ENCODE measurements at places on chromosomes 2 and 18.

GRCh38 chr2:155997538-155997937 is 335.0 kb downstream of the NR4A2 start:
- DNase-seq: no peak

DNA sequence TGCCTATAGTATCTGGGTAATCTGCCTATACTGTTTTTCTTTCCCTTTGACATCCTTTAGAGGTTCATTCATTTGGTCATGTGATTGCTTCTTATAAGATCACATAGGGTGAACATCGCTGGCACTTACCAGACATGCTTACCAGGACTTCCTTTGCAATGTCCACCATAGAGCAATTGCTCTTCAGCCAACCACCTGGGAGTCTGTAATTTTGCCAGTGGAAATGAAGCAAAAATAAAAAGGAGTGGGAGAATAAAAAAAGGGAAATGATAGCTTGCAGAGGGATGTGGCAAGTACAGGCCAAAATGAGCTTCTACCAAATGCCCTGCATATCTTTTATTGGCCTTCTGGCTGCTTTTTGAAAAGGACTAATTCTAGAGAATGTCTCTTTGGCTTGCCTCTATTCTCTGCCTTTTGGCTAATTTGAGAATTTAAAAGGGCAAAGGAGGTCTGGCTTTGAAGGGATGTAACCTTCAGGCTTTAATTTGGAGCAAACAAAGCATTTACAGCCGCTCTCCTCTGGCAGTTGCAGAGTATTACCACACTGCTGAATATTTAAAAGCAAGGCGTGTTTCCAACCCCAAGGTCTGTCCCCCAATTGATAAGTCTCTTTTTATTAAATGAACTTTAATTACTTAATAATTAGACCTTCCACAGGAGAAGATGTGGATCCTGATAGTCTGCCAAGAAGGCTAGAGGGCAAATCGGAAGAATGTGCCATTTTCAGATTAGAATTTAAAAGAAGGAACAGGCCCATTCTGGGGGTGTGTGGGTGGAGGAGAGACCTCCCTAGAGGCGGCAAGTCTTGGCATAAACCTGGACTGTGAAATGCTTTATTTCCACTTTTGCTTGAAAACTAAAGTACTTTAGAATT is 557.9 kb downstream of the DCC start:
- no peak for DNase-seq

DNA sequence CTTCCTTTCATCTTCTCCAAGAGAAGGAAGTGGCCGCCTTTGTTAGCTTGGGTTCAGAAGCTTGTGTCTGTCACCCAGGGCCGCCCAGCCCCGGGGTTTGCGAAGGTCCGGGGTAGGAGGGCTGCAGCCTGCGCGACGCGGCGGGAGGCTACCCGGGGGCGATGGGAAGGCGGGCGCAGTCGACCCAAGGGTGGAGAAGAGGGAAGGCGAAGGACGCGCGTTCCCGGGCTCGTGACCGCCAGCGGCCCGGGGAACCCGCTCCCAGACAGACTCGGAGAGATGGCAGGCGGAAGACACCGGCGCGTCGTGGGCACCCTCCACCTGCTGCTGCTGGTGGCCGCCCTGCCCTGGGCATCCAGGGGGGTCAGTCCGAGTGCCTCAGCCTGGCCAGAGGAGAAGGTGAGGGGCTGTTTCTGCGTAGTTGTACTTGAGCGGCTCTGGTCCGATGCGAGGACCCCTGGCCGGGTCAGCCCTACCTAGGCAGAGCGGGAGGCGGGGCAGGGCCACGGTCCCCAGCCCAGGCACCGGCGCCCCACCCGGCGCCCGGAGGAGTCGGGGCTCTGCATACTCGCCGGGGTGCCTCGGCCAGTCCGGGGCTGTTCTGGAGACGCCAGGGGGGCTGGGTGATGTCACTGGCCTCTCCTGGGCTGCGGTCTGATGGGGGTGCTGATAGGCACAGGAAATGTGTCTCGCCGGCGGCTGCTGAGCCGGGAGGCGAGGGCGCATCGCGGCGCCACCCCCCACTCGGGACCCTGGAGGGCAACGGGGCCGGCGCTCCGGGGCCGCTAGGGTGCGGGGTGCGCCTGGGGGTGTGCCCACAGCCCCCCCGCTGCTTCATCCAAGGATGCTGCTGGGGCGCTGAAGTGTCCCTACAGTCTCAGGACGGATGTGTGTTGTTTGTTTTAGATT is at the start of gene QPCT:
QPCT (plus strand) TSS at position 178 of the 909 bp plus-strand sequence; CDS start at position 280, 102 bp downstream.
- peak; percentile 58 for DNase-seq

GRCh38 chr2:121146630-121147029 is 138.4 kb downstream of the TFCP2L1 start:
- DNase-seq: no peak

DNA sequence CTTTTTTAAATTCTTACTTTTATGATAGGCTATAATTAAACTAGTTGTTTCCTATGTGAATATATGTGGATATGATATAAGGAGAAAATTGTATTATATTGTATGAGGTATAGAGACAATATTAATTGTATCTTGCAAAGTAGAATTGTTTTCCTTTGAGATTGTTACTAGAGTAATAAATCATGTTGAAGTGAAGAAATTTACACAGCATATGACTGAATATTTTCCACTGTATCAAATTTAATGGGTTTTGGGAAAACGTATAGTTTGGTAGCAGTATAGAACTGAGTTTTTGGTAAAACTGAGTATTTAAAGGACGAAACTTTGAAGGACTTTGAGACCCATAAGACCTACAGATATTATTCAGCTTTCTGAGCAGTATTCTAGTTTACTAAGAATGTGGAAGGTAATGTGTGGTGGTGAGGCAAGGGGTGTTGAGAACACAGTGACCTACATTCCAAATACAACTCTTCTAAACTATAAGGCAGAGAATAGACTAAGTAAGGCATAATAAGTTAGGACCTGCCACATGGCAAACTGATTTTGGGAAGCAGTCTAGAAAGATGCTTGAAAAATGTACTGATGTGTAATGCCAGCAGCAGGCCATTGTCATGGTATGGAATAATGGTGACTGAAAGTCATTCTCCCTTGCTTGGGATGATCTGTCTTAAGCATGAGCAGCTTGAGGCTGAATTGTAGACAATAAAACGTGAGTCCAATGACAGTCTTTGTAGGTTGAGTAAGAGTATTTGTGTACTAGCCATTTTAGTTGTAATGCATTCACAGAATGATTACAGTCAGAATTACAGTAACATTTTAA is 29.6 kb downstream of the PKP4 start:
- no peak for DNase-seq

DNA sequence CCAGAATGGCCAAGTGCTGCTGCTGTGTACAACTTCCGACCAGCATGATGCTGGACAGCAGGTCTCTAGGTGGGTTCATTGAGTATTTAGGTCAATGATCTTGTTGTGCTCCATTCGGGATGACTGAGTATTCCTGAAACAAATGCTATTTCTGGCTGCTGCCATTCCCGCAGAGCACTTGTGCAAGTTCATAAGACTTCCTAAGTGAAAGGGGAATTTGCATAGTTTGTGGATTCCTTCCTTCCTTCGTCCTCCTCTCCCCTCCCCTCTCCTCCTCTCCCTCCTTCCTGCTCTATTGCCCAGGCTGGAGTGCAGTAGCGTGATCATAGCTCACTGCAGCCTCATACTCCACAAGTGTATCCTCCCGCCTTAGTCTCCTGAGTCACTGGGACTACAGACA is 40.4 kb downstream of the LDLRAD4 start:
- no peak for DNase-seq

DNA sequence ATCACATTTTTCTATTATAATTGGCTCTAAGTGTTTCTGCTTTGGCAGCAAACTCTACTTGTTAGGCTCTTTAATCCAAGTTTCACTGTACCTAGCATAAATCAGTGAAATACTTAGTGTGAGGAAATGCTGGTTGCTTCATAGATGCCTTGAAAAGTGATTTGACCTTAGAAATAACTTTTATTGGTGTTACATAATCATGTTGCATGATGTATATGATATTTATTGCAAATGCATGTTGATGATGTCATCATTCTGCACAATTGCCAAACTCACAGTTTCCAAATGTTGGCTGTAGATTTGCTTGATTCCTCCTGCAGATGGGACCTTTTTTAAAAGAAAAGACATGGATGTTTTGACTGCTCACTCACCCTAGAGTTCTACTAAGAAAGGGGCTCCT is 137.6 kb upstream of the BCL2L11 start:
- no peak for DNase-seq

DNA sequence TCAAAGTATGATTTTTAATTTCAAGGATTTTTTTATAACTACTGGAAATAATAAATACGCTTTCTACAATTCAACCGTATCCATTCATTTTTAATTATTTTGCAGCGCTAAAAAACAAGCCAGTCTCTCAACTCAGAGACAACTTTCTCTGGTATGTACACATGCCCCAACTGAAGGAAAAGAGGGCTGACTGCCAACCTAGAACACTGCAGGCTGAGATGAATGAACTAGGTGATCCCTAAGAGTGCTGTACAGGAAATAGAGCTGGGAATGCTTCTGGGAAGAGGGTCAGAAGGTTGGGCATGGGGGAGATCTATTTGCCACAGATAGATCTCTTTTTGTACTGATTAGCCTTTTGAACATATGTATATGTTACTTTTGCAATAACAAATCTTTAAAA is 460.1 kb downstream of the NR4A2 start:
- no peak for DNase-seq

GRCh38 chr2:181483876-181484275 is 26.7 kb downstream of the ITGA4 start:
- DNase-seq: no peak

- no peak for DNase-seq
Measured at GRCh38 chr2:68740400-68740914, 5.8 kb downstream of the ARHGAP25 start.

GRCh38 chr18:61669320-61669719 is 223.5 kb downstream of the RNF152 start:
- DNase-seq: no peak

DNA sequence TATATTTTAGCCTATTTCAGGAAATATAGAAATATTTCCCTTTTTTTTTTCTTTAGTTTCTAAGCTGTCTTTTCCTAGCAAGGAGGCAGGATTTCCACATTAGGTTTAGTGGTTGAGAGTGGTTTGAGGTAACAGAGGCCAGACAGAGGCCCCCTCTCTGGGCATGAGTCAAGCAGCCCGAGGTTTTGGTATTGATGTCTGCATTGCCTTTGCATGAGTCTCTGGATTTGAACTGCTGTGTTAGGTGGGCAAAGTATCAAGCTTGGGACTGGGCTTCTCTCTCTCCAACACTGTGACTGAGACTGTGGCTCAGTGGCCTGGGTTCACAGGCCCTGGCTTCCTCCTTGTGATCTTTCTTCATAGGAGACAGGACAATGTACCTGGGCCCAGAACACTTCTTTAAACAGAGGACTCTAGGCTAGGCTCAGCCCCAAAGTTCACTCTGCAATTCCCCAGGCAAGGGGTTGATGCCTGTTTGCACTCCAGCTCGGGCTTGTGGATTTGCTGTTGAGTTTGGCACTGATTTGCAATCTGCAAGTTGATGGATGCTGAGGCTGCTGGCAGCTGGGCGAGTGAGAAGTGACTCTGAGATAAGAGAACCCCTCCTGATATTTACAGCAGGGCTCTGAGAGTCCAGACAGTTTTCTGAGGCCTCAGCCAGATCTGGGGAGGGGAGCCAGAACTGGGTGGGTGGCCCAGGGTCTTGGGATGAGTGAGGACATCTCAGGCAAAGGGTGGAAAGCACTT is 271.2 kb downstream of the EN1 start:
- DNase-seq: no peak

DNA sequence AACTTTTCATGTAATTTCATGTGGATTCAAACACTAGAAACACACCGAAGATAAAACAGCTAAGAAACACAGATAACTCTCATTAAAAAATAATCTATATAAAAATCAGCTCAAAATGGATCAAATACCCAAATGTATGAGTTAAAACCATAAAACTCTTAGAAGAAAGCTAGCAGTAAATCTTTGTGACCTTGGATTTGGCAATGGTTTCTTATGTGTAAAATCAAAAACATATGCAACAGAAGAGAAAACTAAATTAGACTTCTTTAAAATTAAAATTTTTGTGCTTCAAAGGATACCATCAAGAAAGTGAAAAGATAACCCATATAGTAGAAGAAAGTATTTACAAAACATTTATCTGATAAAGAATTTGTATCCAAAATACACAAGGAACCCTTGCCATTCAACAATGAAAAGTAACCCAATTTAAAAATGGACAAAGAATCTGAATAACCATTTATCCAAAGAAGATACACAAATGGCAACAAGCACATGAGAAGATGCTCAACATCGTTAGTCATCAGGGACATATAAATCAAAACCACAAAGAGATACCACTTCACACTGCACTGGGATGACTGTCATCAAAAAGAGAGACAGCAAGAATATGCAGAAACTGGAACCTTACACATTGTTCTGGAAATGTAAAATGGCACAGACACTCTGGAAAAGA is 27.5 kb downstream of the GAREM1 start:
- DNase-seq: no peak

DNA sequence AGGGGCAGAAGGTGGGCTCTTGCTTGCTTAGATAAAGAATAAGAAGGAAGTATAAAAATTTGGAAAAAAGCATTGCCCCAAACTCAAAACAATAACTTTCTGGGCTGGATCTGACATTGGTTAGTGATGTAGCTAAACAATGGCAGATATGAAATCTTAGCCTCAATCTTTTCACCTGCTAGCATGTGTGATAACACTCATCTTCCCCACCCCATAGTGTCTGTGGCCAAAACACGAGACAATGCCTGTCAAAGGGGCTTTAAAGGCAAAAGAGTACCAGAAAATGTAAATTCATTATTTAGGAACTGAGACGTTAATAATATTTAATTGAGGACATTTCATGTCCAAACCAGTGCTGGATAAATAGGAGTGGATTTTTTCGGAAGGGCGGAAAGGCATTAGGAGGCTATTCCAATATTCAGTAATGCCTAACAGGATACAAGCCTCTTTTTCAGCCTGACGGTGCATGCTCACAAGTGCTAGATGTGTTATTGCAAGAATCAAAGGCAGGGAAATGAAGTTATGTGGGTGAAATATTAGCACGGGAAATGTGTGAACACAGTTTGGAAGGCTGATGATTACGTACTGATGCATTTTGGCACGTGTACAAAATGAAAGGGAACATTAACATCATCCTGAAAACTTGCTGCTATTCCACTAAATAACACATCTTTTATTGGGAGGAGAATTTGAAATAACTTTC is 395.7 kb downstream of the GALR1 start:
- DNase-seq: no peak

DNA sequence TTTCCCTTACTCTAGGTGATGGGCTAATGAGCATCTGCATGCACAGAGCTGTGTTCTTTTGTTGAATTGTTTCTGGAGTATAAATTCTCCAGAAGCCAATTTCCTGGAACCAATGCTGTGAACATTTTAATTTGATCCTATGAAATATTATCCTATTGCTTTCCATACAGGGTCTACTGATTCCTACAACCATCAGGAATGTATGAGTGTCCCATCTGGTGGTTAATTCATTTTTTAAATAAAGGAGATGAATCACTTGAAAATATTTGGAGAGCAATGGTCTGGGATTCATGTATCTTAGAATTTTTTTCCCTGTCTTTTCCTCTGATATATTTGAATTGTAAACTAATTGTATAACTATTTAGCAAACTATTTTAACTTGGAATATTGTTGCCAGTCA is 14.0 kb downstream of the KIF5C start:
- DNase-seq: no peak

DNA sequence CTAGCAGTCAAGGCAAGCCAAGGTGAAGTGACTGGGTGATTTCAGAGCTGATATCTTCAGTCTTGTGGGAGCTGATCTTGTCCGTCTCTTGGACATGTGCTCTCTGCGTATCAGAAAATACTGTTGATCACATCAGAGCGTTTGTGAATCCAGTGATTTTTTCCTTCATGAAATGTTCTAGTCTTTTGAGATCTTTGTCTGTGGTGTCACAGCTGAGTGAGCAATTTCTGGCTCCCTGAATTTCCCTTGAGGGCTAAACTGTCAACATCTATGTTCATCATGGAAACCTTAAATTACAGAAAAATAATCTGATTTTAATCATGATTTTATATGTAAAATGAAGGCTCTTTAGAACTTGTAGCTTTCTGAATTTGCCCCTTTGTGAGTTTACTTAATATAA is 432.0 kb downstream of the CCDC85A start:
- no peak for DNase-seq

Data from activated T-helper 1 cell treated with Interleukin-2 at 50 U/mL for 16 hours (primary cell).